ENCODE measurements at places on chromosomes 5 and 9.

DNA sequence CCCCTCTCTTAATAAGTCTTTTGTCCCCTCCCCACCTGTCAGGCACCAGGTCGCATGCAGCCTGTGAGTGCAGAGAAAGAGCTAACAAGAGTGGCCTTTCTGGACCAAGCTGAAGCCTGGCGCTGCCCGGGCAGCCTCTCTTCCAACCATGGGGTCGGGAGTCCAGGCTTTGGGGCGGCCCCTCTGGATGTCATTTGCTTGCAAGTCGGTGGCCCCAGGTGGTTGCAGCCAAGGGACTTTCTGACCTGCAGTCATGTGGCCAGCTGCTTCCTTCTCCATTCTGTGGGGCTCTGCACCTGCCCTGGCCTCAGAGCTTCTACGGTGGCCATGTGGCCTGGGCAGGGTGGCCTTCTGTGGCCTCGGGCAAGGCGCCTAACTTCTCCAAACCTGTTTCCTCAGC, 159.7 kb downstream of the DAB2IP start:
- DNase-seq, result no peak

DNA sequence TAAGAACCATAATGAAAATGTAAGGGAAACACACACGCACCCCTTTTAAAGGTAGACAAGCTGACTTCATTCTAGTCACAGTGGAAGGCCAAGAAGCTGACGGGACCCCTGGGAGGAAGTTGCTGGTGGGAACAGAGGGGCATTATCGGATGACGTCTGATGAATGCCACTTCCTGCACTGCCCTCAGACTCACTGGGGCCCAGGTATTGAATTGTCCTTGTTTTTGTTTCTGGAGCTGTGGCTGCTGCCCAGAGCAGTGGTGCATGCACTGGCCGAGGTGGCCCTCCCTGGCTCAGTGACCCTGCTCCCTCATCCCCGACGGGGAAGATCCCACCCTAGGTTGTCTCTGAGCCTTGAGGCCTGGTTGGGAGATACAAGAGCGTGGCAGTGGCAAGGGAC, 15.3 kb upstream of the RPL26L1 start:
- DNase-seq, result no peak

GRCh38 chr9:4010309-4010708, 289.6 kb downstream of the GLIS3 start:
- DNase-seq, result no peak

DNA sequence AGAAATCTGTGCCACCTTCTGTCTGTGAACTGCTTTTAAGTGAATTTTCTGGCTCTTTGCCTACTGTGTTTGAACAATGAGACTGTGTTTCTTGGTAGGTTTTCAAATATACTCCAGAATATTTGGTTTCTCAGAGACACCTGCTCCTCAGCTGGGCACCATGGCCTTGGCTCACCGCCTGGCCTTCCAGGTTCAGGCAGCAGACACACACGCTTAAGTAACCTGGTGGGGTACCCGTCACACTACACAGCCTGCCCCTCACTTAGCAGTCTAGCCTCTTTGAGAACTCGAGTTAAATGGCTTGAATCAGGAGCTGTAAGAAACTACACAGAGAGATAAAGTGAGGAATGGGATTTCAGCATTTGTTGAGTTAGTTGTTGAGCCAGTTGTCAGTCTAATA, 530.5 kb downstream of the MTRR start:
- DNase-seq, result no peak

- no peak for DNase-seq
Measured at GRCh38 chr5:124668353-124669299, 77.8 kb downstream of the ZNF608 start.

- no peak for DNase-seq
Measured at GRCh38 chr9:99590840-99591239, 230.8 kb upstream of the NR4A3 start.

DNA sequence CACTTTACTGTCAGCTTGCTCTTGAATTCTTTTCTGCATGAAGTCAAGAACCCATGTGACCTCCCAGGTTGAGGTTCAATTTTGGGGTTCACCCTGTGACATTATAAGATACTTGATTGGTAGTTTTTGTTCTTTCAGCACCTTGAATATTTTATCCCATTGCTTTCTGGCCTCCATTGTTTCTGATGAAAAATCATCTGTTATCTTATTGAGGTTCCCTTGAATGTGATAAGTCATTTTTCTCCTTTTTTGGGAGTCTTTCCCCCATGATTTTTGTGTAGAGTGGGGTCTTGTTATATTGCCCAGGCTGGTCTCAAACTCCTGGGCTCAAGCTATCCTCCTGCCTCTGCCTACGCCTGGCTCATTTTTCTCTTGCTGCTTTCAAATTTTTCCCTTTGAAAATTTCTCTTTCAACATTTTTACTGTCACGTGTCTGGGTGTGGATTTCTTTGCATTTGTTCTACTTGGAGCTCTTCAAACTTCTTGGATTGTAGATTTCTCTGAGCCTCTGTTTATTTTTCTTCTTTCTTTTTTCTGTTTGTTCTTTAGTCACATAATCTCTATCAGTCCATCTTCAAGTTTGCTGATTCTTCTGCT, 20.8 kb upstream of the SLC44A1 start:
- DNase-seq, result no peak

GRCh38 chr9:101247297-101247696, 137.5 kb downstream of the BAAT start:
- DNase-seq, result no peak

GRCh38 chr9:110582156-110582555, 2.6 kb upstream of the SVEP1 start:
- no peak for DNase-seq

GRCh38 chr5:67187006-67187715, 9.4 kb downstream of the CD180 start:
- no peak for DNase-seq

DNA sequence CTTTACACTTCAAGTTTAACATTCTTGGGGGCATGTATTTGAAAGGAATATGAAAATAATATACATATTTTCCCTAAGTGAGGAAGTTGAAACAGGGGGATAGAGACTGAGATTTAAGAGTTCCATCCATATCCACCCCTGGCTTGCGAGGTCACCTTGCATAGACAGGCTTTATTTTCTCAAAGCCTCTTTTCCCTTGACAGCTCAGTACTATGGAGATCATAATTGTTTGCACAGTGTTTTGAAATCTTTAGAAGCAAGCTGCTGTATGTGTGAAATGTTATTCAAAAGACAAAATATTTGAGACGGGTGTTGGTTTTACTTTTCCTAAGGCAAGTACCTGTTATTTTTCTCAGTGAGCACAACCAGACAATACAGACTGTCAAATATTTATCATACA, 163.1 kb downstream of the LRRC70 start:
- no peak for DNase-seq

- no peak for DNase-seq
Measured at GRCh38 chr9:124012368-124013301, 1.1 kb downstream of the LHX2 start.

- DNase-seq, result no peak
Measured at GRCh38 chr5:112914584-112914983, 7.4 kb downstream of the REEP5 start.

- no peak for DNase-seq
Measured at GRCh38 chr5:83846624-83847350, 126.1 kb upstream of the HAPLN1 start.

GRCh38 chr9:20349568-20349967, 272.7 kb downstream of the MLLT3 start:
- no peak for DNase-seq

DNA sequence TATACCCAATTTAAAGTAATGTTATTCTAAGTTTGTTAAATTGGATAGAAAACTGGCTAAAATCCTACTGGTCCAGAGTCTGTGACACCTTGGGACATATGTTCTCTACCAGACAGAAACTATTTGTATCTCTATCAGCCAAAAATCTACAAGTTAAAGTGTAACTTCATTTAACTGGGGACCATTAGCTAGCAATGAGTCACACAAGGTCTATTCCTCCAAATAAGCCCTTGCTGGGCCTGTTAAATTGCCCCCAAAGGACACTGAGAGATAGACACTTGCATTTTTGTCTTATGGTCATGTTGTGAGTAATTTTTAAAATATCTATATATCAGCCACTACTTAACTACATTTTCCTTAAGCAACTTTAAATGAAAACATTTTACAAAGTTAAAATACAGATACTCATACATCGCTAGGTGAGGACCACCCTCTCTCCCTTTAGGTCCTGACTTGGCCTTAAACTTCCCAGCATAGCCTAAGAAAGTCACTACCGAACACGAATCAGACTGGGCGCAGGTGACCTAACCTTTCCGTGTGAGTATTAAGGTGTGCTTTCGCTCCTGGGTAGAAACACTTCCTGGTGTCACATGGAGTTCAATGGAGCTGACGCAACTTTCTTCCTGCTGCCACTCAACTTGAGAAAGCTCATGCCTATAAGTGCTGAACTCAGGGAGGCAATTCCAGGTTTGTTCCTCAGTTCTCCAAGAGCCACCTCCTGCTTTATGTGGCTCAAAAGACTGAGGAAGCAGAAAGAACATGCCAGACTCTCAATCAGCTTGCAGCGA, 249.1 kb downstream of the DIRAS2 start:
- no peak for DNase-seq

- DNase-seq, result no peak
Measured at GRCh38 chr9:121991307-121991661, 101.8 kb downstream of the TTLL11 start.

GRCh38 chr9:94922691-94923107, 196.2 kb downstream of the AOPEP start:
- DNase-seq, result no peak

DNA sequence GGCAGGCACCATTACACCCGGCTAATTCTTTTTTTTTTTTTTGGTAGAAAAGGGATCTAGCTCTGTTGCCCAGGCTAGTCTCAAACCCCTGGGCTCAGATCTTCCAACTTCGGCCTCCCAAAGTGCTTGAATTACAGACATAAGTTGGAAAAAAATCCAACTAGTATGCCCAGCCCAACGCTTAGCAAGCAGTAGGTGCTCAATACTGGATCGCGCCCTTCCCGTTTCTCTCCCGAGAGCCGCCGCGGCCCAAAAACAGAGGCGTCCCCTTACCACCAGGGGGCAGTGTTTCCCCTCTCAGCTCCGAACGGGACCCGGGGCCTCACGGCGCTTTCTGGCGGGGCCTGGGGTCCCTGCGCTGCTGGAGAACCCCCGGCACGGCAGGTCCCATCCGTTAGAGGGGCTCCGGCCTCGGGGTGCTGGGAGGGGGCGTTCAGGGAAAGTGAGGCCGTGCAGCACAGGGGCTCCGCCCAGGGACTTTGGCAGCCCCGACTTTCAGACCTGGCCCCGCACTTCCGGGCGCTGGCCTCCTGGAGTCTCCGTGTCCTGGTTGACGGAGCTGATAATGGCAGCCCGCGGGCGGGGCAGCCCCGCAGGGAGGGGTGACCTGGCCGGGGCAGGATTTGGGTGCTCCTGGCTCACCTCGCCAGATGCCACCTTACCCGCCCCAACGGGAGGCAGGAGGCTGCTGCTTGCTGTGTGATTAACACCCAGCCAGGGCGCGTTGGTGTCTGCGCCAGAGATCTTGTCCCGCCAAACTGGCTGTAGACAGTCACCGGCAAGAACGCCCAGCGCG, 15.2 kb downstream of the PTGES start:
- peak; percentile 86 for DNase-seq

- no peak for DNase-seq
Measured at GRCh38 chr5:158390577-158390976, 531.6 kb upstream of the CLINT1 start.

DNA sequence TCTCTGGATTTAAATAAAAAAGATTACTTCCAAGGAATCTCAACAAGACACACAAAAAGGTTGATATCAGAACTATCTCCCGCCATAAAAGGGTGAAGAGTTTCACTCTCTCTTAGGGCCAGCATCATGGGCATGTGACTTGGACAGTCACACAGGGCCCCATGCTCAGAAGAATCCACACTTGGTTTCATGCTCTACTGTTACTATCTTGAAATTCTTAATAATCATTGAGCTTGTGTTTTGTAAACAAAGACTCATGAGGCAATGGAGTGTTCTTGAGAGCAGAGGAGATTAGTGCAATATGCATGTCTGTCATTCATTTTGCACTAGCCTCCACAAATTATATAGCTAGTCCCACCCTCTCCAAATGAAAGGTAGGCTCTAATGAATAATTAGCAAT, 58.4 kb downstream of the HMHB1 start:
- DNase-seq, result no peak

- DNase-seq, result no peak
Measured at GRCh38 chr5:37838152-37838932, 1.5 kb downstream of the GDNF start.
